Spinal cord (tissue), 10 donors: ENCODE measurements at places on chromosomes 3 and 15. TPM values are rescaled to one million over a fixed set of nuclear protein-coding genes. Genes with fewer than 3 reads are reported as not detected.

Gene ZNF592
- 29.4 TPM for polyA plus RNA-seq

Gene ZBBX
- polyA plus RNA-seq: 10.1 TPM

Gene ABI3BP
- polyA plus RNA-seq: 35.2 TPM

Gene GOLGA8Q
- polyA plus RNA-seq: 0.87 TPM

Gene ATOSA
- polyA plus RNA-seq: 51.1 TPM

Gene CDHR4
- 0.47 TPM for polyA plus RNA-seq

- H3K27me3 ChIP-seq: no peaks in the 10 kb centered on the region
- H3K4me1 ChIP-seq: peaks cover 3% of the 10 kb centered on the region
- DNase-seq: no peak
- H3K4me3 ChIP-seq: no peak overlapping the region
- no peaks in the 10 kb centered on the region for H3K36me3 ChIP-seq
Measured at GRCh38 chr3:101720851-101721840, 3.3 kb upstream of the CEP97 start.

- DNase-seq: no peak
- H3K27me3 ChIP-seq: no peaks in the 10 kb centered on the region
- no peak within 1 kb of the TSS for H3K4me3 ChIP-seq
- no peak within 1 kb of the TSS for H3K27ac ChIP-seq
- no peaks in the 10 kb centered on the region for H3K36me3 ChIP-seq
Measured at GRCh38 chr15:43266834-43267233, at the start of gene TGM5. TGM5 (minus strand) TSS chr15:43266928; CDS start chr15:43266849, 79 bp downstream.

DNA sequence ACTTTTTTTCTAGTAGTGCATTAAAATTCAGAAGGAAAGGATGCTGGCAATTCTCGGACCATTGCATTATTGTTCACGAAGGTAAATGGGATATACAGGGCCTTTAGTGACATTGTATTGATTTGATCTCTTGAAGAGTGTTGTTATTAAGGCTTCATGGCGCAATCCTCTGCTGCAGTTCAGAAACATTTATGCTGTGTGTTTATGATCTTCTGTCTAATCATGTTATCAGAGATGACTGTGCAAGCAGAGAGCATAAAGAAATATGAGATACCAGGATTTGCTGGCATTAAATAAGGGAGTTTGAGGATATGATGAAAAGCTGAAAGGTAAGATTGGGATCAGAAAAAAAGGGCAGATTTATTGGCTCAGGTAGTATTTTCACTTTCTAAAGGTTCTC, 180.6 kb downstream of the EPHA6 start:
- peak; percentile 23 for DNase-seq
- no peaks in the 10 kb centered on the region for H3K36me3 ChIP-seq
- no peak overlapping the region for H3K4me3 ChIP-seq
- no peaks in the 10 kb centered on the region for H3K27me3 ChIP-seq
- no peak overlapping the region for H3K27ac ChIP-seq

GRCh38 chr3:57967590-57967989, 40.6 kb upstream of the FLNB start:
- no peaks in the 10 kb centered on the region for H3K36me3 ChIP-seq
- no peak overlapping the region for H3K27ac ChIP-seq
- no peak for DNase-seq
- no peak overlapping the region for H3K4me3 ChIP-seq
- no peaks in the 10 kb centered on the region for H3K27me3 ChIP-seq
- H3K4me1 ChIP-seq: peaks cover 4% of the 10 kb centered on the region

DNA sequence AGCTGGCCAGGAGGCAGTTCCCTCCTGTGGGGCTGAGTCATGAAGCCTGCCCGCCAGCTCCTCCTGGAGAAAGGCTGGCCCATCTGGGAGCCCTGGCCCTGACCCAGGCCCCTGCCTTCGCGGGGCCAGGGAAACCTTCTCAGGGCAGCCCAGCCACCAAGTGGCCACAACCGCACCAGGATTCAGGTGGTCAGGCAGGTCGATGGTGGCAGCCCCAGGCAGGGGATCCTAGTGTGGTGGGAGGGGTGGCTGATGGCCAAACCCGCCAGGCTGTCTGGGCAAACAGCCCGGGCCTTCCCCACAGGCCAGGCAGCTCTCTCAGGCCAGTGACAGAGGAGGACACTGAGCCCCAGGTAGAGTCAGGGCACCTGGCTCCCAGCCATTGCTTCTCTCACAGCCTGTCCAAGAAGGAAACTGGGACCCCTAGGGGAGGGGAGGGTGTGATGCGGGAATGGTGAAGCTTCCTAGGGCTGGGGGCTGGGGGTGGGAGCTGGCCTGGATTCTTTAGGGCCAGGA, 1.2 kb downstream of the TWF2 start:
- peak; percentile 62 for DNase-seq
- peak overlapping the region; percentile 42 for H3K27ac ChIP-seq
- H3K4me1 ChIP-seq: peaks cover 55% of the 10 kb centered on the region
- H3K27me3 ChIP-seq: no peaks in the 10 kb centered on the region
- H3K36me3 ChIP-seq: peaks cover 35% of the 10 kb centered on the region
- peak overlapping the region; percentile 88 for H3K4me3 ChIP-seq

- H3K4me1 ChIP-seq: no peaks in the 10 kb centered on the region
- no peak for DNase-seq
- no peak overlapping the region for H3K27ac ChIP-seq
- no peaks in the 10 kb centered on the region for H3K27me3 ChIP-seq
- H3K36me3 ChIP-seq: no peaks in the 10 kb centered on the region
Measured at GRCh38 chr3:2244137-2244536, 145.5 kb downstream of the CNTN4 start.

- H3K4me1 ChIP-seq: no peaks in the 10 kb centered on the region
- no peaks in the 10 kb centered on the region for H3K27me3 ChIP-seq
- no peak overlapping the region for H3K27ac ChIP-seq
- H3K4me3 ChIP-seq: no peak overlapping the region
Measured at GRCh38 chr3:52609316-52609815, 73.0 kb downstream of the UQCC5 start.

- H3K36me3 ChIP-seq: no peaks in the 10 kb centered on the region
- no peak overlapping the region for H3K27ac ChIP-seq
- no peak overlapping the region for H3K4me3 ChIP-seq
- H3K4me1 ChIP-seq: peaks cover 3% of the 10 kb centered on the region
Measured at GRCh38 chr15:72535911-72536310, 61.8 kb downstream of the ARIH1 start.

- no peak overlapping the region for H3K4me3 ChIP-seq
- H3K4me1 ChIP-seq: no peaks in the 10 kb centered on the region
- H3K36me3 ChIP-seq: no peaks in the 10 kb centered on the region
- H3K27me3 ChIP-seq: no peaks in the 10 kb centered on the region
- DNase-seq: no peak
Measured at GRCh38 chr3:112074006-112074405, 12.2 kb upstream of the C3orf52 start.

DNA sequence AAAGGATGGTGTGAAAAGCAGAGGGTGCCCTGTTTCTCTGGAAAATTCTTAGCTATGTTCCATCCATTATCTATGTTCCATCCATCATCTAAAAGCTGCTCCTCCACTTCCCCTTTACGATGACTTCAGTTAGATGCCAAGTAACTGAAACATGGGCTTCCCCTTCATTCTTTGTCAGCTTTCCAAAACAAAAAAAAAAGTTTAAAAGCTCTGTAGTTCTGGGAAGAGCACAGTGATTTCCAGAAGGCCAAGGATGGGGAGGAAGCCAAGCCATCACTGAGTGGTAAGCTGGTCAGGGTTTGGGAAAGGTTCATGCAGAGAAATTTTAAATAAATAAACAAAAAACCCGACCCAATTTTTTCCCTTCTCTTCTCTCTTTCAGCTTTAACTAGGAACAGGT, 111.5 kb downstream of the CFAP44 start:
- no peak overlapping the region for H3K4me3 ChIP-seq
- H3K27me3 ChIP-seq: no peaks in the 10 kb centered on the region
- H3K4me1 ChIP-seq: no peaks in the 10 kb centered on the region

- no peaks in the 10 kb centered on the region for H3K27me3 ChIP-seq
- peaks cover 2% of the 10 kb centered on the region for H3K4me1 ChIP-seq
- no peak overlapping the region for H3K4me3 ChIP-seq
Measured at GRCh38 chr3:23648326-23648995, 157.3 kb upstream of the UBE2E1 start.
